ENCODE measurements at places on chromosomes 4 and X. TPM values are rescaled to one million over a fixed set of nuclear protein-coding genes. Genes with fewer than 3 reads are reported as not detected.

DNA sequence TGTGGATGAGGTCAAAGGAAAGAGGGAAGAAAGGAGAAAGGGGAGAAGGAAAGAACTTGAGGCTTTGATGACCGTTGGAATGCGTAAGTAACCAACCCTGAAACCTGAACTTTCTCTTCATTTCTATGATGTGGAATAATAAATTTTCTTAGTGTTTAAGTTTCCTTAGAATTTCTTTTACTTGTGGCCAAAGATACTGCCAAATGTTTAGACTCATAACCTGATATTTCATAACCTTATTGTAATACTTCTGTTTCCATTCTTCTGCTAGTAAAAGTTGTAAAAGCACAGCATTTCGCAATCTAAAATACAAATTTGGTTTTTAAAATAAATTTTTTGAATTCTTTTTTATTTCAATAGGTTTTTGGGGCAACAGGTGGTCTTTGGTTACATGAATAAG lies 258.5 kb upstream of the GIMD1 start:
- H3K4me1 ChIP-seq = no peaks in the 10 kb centered on the region
- H3K27me3 ChIP-seq = no peaks in the 10 kb centered on the region
- no peaks in the 10 kb centered on the region for H3K36me3 ChIP-seq
- no peak overlapping the region for H3K4me3 ChIP-seq

- H3K36me3 ChIP-seq = no peaks in the 10 kb centered on the region
- no peaks in the 10 kb centered on the region for H3K4me1 ChIP-seq
Observed at GRCh38 chr4:71338846-71339593, at the start of gene SLC4A4. Gene SLC4A4, plus strand, starts transcription at chr4:71339020.

DNA sequence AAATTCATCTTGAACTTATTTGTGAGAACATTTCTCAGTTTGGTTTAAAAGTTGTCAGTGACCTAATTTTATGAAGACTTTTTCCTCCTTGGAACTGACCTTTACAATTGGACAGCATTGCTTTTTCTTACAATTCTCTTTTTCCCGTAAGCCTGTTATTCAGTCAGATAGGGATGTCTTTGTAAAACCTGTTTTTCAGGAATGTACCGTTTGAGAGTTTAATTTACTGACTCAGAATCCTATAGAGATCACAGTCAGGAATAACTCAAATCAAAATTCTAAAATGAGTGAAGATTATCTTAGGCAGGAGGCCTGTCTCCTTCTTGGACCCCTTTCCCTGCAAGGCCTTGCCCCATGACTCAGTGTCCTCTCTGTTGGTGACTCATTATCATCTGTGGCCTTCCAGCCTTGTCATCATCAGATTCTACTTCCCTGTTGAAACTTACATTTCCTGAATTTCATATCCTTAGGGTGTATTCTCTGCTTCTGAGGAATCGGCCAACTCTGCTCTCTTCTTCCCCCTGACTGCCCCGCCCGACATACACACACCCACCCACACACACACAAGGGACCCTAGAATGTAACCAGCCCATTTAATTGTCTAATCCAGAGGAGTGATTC lies 99.8 kb downstream of the ARHGAP10 start:
- peak overlapping the region; percentile 68 for H3K27ac ChIP-seq
- H3K36me3 ChIP-seq = no peaks in the 10 kb centered on the region
- peaks cover 39% of the 10 kb centered on the region for H3K4me1 ChIP-seq
- no peak for DNase-seq

GRCh38 chr4:92714640-92715039 lies 410.9 kb downstream of the GRID2 start:
- H3K27me3 ChIP-seq = no peaks in the 10 kb centered on the region
- H3K4me1 ChIP-seq = no peaks in the 10 kb centered on the region
- no peak overlapping the region for H3K27ac ChIP-seq
- H3K4me3 ChIP-seq = no peak overlapping the region

DNA sequence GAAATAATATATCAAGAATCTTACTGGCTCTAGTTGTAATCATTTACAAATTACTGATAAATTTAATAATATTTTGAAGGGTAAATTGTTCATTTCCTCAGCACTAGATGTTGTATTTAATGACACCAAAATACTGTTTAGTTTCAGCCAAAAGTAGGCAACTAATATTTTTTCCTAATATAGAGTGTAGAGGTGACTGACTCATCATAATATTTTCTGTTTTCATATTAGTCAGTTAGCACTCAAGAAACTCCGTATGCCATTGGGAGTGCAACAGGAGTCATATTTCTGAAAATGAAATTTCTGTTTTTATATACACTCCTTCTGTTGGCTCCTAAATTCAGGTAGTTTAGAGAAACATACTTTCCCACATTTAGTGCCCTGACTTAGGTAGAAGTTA lies 36.6 kb upstream of the PTPN13 start:
- no peak overlapping the region for H3K4me3 ChIP-seq
- H3K27me3 ChIP-seq = no peaks in the 10 kb centered on the region
- peak overlapping the region; percentile 35 for H3K27ac ChIP-seq

DNA sequence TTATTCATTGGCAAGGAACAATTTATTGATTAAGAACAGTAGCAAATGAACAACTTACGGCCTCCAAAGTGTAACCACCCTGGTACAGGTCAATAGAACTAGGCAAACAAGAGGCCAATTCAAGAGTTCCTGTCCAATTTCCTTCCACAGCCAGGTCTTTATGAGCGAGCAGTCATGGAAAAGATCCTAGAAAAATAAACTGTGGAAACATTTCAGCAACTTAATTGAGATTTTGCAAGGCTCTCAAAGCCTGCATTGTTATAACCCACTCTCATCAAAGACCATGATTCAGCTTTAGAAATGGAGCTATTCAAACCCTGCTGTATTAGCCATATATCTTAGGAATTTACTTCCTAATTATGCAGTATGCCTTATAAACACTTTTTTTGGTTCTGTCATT lies 43.6 kb downstream of the UNC5C start:
- no peak overlapping the region for H3K4me3 ChIP-seq
- H3K4me1 ChIP-seq = peaks cover 8% of the 10 kb centered on the region
- H3K27me3 ChIP-seq = no peaks in the 10 kb centered on the region
- H3K36me3 ChIP-seq = no peaks in the 10 kb centered on the region

- DNase-seq = no peak
- peaks cover 31% of the 10 kb centered on the region for H3K4me1 ChIP-seq
- H3K36me3 ChIP-seq = no peaks in the 10 kb centered on the region
- no peak overlapping the region for H3K4me3 ChIP-seq
- H3K27ac ChIP-seq = no peak overlapping the region
Observed at GRCh38 chr4:185018834-185019455, 655 bp downstream of the HELT start.

- H3K27me3 ChIP-seq = no peaks in the 10 kb centered on the region
- H3K4me3 ChIP-seq = no peak overlapping the region
- peaks cover 26% of the 10 kb centered on the region for H3K4me1 ChIP-seq
- no peaks in the 10 kb centered on the region for H3K36me3 ChIP-seq
- peak overlapping the region; percentile 23 for H3K27ac ChIP-seq
Observed at GRCh38 chr4:26023203-26023972, 109.4 kb downstream of the SMIM20 start.

- H3K27me3 ChIP-seq = no peaks in the 10 kb centered on the region
- H3K36me3 ChIP-seq = no peaks in the 10 kb centered on the region
- H3K4me3 ChIP-seq = no peak overlapping the region
- H3K27ac ChIP-seq = no peak overlapping the region
- DNase-seq = no peak
- H3K4me1 ChIP-seq = no peaks in the 10 kb centered on the region
Observed at GRCh38 chrX:66042307-66043077, 2.6 kb upstream of the VSIG4 start.

- no peak for DNase-seq
- no peak overlapping the region for H3K27ac ChIP-seq
- H3K36me3 ChIP-seq = no peaks in the 10 kb centered on the region
- H3K27me3 ChIP-seq = no peaks in the 10 kb centered on the region
Observed at GRCh38 chr4:163280703-163281519, 51.5 kb downstream of the NPY1R start.

DNA sequence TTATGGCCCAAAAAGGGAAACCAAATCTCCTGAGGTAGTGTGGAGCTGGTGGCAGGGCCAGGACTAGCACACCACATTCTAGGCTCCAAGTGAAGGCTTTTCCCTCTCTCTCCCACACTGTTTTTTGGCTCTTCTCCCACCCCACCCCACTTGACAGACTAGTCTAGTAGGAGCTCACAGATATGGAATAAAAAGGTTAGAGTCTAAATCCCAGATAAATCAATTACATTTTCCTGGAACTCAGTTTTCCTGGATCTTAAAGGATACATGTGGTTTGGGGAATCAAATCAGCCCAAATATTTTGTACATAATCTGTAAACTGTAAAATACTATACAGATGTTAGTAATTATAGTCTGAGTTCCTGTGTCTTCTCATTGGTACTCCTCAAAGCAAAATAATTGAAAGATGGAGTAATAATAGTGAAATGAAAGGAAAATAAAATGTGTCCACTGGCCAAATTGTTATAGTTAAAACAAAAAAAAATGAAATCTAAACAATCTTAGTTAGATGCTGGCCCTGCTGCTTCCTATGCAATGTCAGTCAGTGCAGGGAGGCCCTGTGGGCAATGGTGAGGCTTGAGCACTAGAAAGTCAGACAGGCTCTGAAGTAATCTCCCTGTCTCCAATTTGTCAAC lies 370.4 kb upstream of the CPEB2 start:
- no peaks in the 10 kb centered on the region for H3K36me3 ChIP-seq
- DNase-seq = no peak
- no peaks in the 10 kb centered on the region for H3K4me1 ChIP-seq
- no peak overlapping the region for H3K27ac ChIP-seq
- no peaks in the 10 kb centered on the region for H3K27me3 ChIP-seq

- no peaks in the 10 kb centered on the region for H3K36me3 ChIP-seq
- H3K27me3 ChIP-seq = no peaks in the 10 kb centered on the region
- H3K4me3 ChIP-seq = no peak overlapping the region
- DNase-seq = no peak
- H3K4me1 ChIP-seq = no peaks in the 10 kb centered on the region
Observed at GRCh38 chrX:5774446-5774845, 454.2 kb downstream of the NLGN4X start.

DNA sequence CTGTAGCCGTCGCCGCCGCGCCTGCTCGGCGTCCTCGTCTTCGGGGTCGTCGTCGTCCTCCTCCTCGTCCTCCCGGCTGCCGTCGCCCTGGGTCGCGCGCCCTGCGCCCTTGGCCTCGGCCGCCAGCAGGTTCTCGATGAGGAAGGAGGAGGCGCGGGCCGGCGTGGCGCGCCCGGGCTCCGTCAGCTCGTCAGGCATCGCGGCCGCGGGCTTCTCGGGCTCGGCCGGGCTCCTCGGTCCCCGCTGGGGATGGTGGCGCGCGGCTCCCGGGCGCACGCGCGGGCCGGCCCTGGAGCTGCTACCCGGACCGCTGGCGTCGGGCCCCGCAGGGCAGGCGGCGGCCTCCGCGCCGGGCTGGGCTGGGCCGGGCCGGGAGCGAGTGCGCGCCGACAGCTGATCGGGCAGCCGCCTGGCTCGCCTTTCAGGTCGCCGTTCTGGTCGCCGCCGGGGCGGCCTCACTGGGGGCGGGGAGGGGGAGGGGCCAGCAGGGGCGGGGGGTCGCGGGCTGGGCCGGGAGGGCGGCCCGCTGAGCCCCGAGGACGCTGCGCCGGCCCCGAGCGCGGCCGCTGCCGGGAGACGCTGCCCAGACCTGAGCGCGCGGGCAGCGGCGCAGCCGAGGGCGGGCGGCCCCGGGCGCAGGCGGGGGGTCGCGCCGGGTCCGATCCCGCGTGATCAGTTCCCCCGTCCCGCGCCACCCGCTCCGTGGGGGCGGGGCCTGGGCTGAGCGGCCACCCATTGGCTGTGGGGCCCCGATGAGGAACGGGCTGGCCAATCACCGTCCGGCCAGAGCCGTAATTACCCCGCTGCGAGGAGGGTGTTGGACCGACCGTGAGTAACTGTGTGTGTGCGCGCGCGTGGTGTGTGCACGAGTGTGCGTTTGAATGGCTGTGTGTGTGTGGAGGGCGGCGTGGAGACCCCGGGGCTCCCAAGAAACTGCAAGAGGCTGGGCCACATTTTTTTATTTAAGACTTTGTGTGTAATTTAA lies at the start of gene HMX1:
Gene HMX1 (minus strand): TSS at position 423 of the 985 bp plus-strand sequence. CDS start 225 bp downstream, at position 198.
- no peak within 1 kb of the TSS for H3K4me3 ChIP-seq
- H3K36me3 ChIP-seq = no peaks in the 10 kb centered on the region
- no peak for DNase-seq

The MAGEA1 gene
- not detected for total RNA-seq

The ZFYVE28 gene
- total RNA-seq = 8.4 TPM
